Stimulated activated CD4-positive, alpha-beta T cell treated with anti-CD3 and anti-CD28 coated beads, TNF-alpha, amount 100 ng/mL, for 4 hours (primary cell): ENCODE measurements at places on chromosomes 11 and 22.

DNA sequence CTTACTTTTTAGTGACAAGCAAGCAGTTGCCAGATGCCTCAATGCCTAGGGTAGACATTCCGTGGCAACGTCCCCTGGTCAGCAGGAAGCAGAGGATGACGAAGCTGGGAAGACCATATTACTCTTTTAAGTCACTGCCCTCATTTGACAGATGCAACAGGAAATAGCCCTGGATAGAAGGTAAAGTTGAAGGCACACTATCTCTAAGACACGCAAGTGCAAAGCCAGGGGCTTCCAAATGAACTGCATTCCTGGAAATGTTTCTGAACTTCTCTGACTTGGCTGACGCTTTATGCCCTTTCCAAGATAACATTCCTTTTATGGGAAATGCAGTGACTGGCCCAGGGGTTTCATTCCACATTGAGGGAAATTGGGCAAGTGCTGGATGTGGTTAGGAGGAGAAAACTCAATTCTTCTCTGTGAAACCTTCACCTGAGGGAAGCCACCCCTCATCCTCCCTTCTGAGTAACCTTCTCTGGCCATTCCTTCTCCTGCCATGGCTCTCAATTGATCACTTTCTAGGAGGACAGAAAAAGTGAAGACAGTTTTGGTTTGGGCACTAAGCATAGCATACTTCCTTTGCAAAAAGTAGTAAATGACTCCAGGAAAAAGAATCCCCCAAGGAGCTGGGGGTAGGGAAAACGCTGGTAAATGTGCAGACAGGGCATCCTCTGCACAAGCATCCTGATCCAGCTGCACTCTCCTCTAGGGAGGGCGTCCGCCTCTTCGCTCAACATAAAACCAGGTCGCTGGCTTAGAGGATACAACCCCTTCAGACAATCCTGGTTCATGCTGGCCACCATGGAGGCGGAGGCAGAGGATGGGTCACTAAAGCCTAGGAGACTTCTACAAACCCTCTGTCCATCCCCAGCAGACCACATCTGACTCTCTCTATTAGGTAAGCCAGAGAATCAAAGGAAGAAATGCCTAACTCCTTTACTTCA, 14.5 kb downstream of the PCSK7 start:
- DNase-seq, result no peak

GRCh38 chr22:40826984-40827741, 8.0 kb upstream of the SLC25A17 start:
- no peak for DNase-seq

DNA sequence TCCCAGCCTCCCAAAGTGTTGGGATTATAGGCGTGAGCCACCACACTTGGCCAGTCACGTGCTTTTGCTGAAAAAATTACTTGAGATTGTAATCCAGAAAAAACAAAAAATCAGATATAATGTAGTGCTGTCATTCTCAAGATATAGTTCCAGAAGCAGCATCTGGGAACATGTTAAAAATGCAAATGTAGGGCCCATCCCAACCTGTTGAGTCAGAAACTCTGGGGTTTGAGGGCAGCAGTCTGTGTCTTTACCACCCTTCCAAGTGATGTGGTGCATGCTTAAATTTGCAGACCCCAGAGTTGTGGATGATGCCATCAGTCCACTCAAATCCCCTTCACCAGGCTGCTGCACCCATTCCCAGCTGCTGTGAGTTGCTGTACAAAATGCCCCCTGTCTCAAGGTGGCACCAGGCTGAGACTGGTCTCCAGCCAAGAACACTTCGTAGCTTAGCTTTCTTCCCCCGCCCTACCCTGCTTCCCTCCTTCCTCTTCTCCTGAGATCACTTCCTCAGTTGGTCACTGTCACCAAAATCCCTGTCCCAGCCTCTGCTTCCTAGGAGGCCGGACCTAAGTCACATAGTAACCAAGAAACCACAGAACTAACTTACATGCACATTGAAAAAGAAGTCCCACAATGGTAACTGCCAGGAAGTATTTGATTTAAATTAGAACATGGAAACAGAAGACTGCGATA, 18.2 kb upstream of the ARRB1 start:
- DNase-seq, result no peak

GRCh38 chr11:96621161-96621560, 231.3 kb downstream of the JRKL start:
- no peak for DNase-seq

- DNase-seq, result no peak
These were observed 28.1 kb upstream of the COMT start for GRCh38 chr22:19913337-19913936.

GRCh38 chr22:30261134-30261533, 5.5 kb downstream of the OSM start:
- DNase-seq, result no peak

DNA sequence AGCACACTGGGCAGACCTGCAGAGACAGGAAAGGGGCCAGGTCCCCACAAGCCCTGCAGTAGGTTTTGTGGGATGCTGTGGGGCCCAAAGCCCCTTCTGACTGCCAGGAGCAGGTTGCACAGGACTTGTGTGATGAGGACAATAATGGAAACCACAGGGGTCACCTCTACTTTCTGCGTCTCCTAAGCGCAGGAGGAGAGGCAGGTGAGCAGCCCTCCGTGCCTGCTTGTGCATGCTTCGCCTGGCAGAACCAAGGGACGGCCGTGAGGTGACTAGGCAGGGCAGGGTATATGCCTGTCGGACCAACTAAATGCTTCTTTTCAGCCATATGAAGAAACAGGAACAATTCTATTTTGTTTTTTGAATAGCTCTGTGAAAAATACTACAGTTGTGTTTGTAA, 77.9 kb upstream of the PITPNB start:
- no peak for DNase-seq

- no peak for DNase-seq
These were observed 123.9 kb downstream of the MRTFA start for GRCh38 chr22:40512426-40513136.

DNA sequence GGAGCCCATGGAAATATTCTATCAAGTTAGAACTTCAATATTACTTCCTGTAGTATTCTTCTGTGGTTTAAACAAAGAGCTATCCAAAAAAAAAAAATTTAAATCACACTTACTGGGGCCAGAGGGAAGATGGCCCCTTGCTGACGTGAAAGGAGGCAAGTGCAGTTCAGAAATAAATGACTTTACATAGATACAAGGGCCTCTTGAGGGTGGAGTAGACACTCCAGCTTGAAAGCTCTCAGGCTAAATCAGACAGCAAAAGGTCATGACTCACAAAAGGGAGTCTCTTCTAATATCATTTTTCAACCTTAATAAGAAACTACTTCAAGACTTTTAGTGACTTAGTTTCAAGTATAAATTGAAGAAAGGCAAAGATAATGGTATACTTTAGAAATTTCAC, 1160.3 kb downstream of the FAM181B start:
- DNase-seq, result no peak

GRCh38 chr11:129493746-129494145, 118.1 kb downstream of the BARX2 start:
- no peak for DNase-seq
